ENCODE measurements at places on chromosomes 12 and 14.

DNA sequence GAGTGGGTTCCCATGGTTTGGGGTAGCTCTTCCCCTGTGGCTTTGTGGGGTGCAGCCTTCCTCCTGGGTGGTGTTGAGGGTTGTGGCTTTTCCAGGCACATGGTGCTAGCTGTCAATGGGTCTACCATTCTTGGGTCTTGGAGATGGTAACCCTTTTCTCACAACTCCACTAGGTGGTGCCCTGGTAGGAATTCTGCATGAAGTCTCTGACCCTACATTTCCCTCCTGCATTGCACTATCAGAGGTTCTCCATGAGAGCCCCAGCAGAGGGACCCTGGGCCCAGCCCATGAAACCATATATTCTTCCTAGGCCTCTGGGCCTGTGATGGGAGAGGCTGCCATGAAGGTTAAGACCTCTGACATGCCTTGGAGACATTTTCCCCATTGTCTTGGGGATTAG, 1093.3 kb downstream of the SLC16A7 start:
- no peak for DNase-seq

- no peak for DNase-seq
Observed at GRCh38 chr14:38405851-38406635, 150.2 kb upstream of the CLEC14A start.

DNA sequence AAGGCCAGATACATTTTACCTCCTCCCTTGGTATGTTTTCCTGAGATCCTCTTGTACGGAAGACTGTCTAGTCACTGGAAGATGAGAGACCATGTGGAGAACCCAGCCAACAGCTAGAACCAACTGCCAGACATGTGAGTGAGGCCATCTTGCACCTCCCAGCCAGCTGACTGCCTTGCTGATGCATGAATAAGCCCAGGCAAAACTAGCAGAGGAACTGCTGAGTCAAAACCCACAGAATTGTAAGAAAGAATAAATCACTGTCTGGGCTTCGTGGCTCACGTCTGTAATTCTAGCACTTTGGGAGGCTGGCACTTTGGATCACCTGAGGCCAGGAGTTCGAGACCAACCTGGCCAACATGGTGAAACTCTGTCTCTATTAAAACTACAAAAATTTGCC, 160.0 kb downstream of the TPH2 start:
- DNase-seq: no peak

GRCh38 chr12:42892702-42893551, 303.4 kb upstream of the PRICKLE1 start:
- DNase-seq: no peak

DNA sequence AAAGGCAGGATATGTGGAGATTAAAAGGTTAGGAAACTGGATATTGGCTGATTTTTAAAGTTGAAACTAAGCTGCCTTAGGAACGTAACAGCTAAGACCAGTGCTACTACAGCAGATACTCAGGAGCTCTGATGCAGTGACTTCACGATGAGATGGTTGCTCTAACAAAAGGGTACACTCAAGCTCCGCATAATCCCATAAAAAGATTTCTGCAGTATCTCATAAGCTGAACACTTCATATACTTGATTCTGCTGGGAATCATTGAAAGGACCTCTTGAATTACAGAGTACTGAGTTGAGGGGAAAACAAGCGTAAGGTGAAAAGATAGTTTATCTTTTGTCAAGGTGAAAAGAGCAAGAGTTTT, 3.7 kb downstream of the RNF10 start:
- no peak for DNase-seq
